Astrocyte of the spinal cord (primary cell): ENCODE measurements at places on chromosomes 16 and 17.

GRCh38 chr17:30975042-30975820, 4.4 kb downstream of the RNF135 start:
- no peak for DNase-seq

- DNase-seq, result no peak
Observed at GRCh38 chr17:50055055-50055425, 870 bp upstream of the ITGA3 start.

DNA sequence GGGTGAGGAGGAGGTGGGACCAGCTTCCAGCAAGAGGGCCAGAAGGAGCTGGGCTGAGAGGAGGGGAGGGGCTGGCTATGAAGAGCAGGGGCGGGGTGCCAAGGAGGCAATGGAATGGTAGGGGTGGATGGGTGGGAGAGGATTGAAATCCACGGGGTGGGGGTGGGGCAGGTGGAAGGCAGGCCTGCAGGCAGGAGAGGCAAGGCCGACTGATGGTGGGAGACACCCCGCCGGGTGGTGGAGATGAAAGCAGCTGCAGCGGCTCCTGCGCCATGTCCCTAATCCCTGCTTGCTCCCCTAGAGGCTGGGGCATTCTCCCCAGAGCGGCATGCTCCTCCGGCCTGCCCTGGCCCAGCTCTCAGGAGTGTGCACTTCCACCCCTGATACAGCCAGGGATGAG, 27.8 kb upstream of the TAC4 start:
- no peak for DNase-seq

DNA sequence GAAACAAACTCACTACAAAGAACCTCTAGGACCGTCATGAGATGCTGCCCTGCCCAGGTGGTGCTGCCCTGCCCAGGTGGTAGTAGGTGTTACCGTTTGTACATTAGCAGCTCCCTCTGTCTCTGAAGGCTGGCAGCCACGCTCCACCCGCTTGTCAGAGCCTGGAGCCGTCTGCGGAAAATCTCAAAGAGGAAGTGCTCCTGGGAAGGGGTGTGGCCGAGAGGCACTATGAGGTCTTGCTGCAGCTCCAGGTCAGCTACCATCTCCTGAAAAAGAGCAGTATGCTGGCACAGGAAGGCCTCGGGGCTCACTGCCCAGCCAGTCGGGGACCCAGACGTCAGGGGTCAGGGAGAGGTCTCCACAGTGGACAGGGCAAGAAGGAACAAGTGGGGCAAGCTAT, 28.3 kb downstream of the ZNF276 start:
- no peak for DNase-seq

DNA sequence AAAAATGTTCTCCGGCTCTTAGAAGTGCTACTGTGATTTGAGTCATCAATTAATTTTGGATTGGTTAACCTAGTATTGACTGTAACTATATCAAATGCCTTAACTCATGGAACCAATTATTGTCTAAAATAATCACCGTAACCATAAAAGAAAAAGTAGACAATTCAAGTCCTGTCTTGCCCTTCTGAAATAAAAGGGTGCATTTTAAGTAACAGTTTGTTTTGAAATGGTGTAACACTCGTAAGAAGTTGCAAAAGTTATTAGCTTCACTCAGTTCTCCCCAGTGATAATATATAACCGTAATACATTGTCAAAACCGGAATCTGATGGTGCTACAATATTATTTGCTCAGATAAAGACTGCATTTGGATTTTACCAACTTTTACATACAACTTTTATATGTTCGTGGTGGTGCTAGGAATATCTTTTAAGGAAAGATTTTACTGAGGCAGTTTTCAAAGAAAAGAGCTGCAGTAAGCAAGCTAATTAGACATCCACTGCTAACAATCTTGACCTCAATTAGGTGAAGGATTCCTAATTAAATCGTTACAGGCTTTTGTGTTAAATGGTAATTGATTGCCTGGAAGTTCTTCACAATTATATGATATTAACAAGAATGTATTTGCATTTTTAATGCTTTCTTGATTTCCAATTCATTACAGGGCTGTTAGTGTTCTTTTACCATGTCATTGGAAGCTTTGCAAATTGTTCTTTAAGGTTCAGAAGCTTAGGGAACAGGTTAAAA, 413.1 kb upstream of the MON1B start:
- DNase-seq, result no peak

- DNase-seq, result peak; percentile 33
Observed at GRCh38 chr17:61065263-61065773, 334.3 kb upstream of the TBX2 start.

DNA sequence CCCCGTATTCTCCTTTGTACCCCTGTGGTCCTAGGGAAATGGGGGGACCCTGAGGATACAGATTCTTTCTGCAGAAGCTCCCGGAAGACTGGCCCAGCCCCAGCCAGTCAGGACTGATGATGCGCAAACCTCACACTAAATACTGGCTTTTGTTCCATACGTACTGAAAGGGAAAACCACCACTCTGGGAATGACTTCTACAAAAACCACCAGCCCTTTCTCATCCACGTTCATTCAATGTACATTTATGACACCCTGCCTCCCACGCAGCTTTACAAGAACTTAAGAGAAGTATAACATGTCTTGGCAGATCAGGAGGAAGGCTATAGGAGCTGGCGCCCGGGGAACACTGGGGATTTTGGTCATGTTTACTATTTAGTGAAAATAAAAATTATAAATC, 70.6 kb downstream of the MARCHF10 start:
- DNase-seq, result no peak

DNA sequence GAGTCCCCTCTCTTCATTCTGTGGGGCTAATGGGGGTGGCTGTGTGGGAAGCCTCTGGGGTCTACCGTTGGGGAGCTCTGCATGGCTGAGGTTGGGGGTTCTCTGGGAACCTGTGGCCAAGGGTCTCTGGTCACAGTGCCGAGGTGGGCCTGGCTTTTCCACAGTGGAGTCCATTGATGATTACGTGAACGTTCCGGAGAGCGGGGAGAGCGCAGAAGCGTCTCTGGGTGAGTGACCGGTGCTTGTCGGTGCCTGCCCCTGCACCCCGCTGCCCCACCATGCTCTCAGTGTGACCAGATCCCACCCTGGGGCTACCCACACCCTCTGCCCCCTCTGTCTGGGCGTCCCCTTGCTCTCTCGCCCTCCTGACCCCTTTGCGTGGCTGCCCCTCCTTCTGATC, 4.5 kb downstream of the LAT start:
- DNase-seq, result no peak

DNA sequence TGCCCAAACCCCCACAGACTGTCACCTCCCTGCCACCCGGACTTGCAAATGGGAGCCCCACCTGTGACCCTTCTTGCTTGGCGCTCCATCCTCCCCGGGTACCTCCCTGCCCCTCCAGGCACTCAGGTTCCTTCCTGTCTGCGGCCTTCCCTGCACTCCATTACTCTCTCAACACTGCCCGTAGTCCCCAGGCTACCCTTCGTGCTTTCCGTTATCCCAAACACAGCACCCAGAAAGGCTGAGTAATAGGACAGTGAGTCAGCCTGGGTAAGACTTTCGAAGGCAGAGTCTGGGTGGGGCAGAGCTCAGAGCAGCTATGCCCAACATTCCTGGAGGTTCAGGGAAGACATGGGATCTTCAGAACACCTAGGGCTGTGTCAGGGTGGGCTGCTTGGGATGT, 16.6 kb upstream of the C16orf74 start:
- DNase-seq, result peak; percentile 79

GRCh38 chr16:82201926-82202325, 31.9 kb upstream of the MPHOSPH6 start:
- no peak for DNase-seq
